CD14-positive monocyte (primary cell): ENCODE measurements at places on chromosomes 4 and X.

GRCh38 chr4:139501527-139501926 is 47.6 kb downstream of the RAB33B start:
- no peak for DNase-seq

GRCh38 chr4:138458751-138459150 is 216.6 kb upstream of the SLC7A11 start:
- peak; percentile 7 for DNase-seq

DNA sequence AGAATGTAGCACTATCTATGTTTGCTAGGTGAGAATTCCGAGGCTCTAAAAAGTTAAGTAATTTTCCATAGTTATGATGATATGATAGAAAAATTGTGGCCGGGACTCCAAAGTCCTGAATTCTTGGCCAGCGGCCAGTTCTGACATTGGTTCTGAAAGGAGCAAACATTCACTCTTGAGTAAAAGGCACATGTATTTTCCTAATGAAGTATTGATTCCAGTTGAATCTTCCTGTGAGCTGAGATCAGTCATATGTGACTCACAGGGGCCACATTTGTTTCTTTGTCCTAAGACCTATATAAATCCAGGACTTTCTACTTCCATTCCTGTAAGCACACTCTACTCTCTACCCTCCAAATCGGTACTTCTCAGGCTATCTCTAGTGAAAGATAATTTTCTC is 349.9 kb downstream of the BMPR1B start:
- no peak for DNase-seq

- DNase-seq, result peak; percentile 3
Measured at GRCh38 chrX:84046403-84046984, 141.5 kb downstream of the RPS6KA6 start.

GRCh38 chr4:70583952-70584834 is 7.9 kb upstream of the AMBN start:
- no peak for DNase-seq

- no peak for DNase-seq
Measured at GRCh38 chrX:106912864-106913263, 7.3 kb upstream of the CLDN2 start.

DNA sequence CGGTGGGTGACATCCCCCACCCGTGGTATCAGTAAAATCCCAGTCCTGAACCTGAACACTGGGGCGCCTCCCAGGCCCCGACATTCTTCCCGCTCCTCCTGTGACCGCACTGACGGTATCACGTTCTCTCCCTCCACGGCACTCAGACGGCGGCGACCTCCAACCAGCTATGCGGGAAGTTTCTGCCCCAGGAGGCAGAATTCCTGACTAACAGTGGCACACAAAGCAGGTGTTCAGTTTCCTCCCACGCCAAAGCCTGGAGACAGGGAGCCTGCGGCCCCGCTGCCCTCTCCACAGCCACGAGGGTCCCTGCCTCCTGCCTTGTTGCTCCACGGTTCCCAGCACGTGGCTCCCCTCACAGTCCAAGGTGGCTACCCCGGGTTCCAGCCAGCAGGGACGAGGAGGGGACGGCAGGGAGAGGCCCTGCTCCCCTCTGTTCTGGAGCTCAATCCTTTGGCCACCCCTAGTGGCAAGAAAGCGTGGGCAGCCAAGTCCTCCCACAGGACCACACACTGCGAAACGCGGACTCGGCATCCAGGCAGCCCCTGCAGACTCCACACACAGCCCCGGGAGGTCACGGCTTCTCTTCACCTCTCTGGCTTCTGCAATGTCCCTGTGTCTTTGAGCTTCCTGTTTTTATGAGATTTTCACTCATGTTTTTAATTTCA is 15.2 kb downstream of the CTBP1 start:
- no peak for DNase-seq

- no peak for DNase-seq
Measured at GRCh38 chr4:3478446-3479357, 15.6 kb downstream of the DOK7 start.

- no peak for DNase-seq
Measured at GRCh38 chr4:40363382-40363920, 28.3 kb downstream of the CHRNA9 start.

- no peak for DNase-seq
Measured at GRCh38 chr4:128347930-128348660, 60.5 kb upstream of the PGRMC2 start.

- DNase-seq, result no peak
Measured at GRCh38 chr4:44916411-44916810, 190.1 kb upstream of the GNPDA2 start.

DNA sequence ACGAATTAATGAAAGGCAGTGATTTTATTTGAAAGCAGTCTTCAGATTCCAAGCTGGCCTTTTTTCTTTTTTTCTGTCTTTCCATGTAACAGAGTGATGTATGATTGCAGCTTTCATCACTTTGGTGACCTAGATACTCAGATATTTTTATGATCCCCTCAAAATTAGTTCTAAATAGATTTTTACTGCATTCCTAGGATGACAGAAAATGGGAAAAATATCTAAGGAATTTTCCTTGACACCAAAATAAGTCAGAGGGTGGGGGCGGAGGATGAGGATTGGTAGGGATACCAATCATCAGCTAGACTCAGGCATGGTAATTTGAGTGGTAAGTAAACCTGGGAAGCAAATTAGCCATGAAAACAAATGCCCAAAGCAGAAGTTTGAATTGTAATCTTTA is 11.9 kb upstream of the HMGB2 start:
- no peak for DNase-seq

GRCh38 chrX:8731559-8732395 is at the start of gene ANOS1:
TSS of gene ANOS1 (minus strand) at chrX:8732137. CDS start at chrX:8732036, 101 bp downstream.
- DNase-seq, result no peak

DNA sequence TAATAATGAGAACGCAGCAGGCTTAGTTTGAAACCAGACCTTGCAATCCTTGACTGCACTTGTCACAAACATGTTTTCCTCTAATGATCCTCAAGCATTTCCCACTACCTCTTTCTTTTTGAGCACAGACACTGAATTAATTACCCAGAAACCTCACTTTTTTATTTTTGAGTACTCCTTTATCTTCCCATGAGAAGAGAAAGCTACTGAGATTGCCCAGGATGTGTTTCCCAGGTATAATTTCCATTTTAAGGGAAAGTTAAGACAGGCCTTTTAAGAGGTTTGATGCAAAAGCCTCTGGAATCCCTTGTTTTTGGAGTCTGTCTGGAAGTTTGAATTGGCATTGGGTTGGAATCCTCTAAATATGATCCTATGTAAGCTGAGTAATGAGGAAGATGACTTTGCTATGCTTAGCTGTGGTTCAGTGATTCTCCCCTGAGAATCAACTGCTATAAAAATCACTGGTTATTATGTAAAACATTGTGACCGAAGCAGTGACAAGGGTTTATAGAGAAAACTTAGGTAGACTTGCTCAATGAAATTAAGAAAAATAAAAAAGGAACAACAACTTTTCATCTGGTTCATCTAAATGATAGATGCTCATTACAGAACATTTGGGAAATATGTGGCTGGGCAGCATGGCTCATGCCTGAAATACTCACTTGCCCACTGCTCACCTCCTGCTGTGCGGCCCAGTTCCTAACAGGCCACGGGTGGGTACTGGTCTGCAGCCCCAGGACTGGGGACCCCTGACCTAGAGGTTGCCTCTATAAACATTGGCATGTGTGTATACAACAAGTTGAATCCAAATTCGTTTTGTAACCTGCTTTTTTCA is 10.8 kb upstream of the RHOH start:
- DNase-seq, result no peak

GRCh38 chr4:65083076-65083475 is 587.2 kb downstream of the EPHA5 start:
- DNase-seq, result no peak

GRCh38 chr4:55907469-55907868 is 41.3 kb upstream of the CEP135 start:
- no peak for DNase-seq

DNA sequence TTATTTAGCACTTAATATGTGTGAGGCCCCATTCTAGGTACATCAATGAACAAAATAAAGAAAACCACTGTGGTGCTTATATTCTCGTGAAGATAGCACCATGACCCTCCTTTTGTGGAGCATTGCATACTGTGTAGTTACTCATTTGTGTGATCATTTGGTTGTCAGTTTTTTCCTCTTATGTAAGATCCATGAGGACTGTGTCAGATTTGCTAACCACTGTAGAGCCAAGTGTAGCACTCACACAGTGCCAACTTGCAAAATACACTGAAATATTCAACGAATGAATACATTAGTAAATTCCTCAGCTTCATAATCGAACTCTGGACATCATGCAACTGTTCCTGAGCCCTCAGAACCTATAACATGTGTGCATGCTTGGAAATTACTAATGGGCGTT is 29.5 kb upstream of the SETD7 start:
- no peak for DNase-seq

DNA sequence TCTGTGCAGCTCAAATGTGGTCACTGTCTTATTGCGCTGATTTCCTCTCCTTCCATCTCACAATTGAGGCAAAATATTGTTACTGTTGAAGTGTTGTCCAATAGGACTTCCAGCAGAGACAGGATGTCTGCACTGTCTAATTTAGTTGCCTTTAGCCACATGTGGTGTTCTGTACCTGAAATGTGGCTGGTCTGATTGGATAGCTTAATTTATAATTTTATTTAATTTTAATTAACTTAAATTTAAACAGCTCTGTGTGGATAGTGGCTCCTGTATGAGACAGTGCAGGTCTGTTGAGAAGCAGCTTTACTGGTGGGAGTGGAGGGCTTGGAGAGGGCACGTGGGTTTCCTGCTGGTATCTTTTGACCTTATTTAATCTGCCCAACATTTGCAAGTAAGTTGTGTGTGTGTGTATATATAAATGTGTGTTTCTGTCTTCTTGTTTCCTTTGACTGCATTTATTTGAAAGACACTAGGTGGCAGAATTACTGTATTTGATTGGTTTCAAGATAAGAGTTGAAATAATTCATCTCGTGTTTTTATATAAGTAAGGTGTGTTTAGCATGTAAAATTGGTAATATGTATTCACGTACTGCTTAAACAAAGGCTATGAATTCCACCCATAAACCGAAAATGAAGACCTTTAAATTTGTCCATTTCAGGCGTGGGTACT is 55.3 kb upstream of the MSANTD1 start:
- DNase-seq, result no peak

DNA sequence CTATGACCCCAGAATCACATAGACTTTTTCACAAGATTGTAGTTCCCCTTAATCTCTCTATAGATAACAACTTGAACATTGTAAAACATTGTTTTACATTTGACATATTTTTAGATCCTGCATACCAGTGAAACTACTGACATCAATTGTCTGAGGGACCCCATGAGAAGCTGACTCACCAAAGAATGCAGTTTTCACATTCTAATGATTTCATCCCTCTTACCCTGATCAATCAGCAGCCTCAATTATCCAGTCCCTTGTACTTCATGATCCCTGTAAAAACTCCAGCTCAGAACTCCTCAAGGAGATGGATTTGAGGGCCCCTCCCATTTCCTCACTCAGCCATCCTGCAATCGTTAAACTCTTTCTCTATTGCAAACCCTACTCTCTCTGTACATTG is 411.0 kb upstream of the NDST3 start:
- no peak for DNase-seq

- no peak for DNase-seq
Measured at GRCh38 chrX:138057883-138058282, 492.0 kb downstream of the ZIC3 start.

DNA sequence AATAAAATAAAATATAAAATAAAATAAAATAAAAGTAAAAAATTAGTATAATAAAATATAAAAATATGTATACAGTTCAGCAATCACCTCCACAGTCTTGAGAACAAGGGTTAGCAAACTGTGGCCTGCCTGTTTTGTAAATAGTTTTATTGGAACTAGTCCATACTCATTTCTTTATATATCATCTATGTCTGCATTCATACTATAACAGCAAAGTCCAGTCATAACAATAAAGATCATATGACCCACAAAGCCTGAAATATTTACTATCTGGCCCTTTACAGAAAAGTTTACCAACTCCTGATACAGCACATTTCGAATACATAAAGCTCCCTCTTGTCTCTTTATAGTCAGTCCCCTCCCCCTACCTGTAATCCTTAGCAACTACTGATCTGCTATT is 111.9 kb downstream of the SLC10A6 start:
- DNase-seq, result no peak

DNA sequence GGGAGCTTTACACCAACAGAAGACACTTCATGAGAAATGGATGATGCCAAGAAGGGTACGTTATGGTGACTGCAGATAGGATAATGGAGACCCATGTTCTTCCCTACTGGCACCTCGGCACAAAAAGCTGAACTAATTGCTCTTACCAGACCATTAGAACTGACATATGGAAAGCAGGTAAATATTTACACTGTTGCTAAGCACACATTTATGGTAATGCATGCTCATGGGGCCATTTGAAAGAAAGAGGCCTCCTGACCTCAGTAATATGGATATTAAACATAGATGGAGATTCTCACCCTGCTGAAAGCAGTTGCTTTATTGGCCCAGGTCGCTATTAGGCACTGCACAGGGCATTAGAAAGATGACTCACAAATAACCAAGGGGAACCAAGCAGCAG is 1759.6 kb downstream of the C4orf33 start:
- DNase-seq, result no peak

GRCh38 chrX:104854188-104854587 is 288.2 kb downstream of the IL1RAPL2 start:
- DNase-seq, result no peak

- no peak for DNase-seq
Measured at GRCh38 chr4:30945586-30945985, 225.4 kb downstream of the PCDH7 start.

DNA sequence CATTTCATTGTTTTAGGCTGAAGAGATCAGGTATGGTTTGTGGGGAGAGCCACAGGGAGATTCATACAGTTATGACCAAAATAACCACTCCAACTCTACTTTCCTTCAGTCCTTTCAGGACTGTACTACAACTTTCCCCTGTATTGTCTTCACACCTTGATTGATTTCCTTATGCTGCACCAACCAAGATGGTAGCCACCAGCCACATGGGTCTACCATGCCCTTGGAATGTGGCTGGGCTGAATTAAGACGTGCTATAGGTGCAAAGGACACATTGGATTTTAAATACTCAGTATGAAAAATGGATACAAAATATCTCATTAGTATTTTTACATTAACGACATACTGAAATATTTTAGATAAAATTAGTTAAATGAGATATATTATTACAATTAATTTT is 11.2 kb downstream of the IRF2 start:
- DNase-seq, result no peak

DNA sequence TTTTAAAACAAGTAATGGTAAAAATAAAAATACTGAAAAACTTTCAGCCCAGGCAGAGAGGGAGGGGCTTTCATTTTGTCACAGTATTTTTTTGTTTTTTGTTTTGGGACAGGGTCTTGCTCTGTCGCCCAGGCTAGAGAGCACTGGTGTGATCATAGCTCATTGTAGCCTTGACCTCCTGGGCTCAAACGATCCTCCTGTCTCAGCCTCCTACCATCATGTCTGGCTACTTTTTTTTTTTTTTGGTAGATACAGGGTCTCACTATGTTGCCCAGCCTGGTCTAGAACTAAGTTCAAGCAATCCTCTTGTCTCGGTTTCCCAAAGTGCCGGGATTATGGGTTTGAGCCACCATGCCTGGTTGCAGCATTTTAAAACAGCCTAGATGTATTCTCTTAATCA is 40.8 kb upstream of the FAT1 start:
- no peak for DNase-seq

DNA sequence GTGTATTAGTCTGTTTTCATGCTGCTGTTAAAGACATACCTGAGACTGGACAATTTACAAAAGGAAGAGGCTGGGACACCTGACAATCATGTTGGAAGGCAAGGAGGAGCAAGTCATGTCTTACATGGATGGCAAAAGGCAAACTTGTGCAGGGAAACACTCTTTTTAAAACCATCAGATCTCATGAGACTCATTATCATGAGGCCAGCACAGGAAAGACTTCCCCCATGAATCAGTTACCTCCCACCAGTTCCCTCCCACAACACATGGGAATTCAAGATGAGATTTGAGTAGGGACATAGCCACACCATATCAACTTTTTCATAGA is 11.2 kb downstream of the TENT5D start:
- DNase-seq, result no peak
